Kasumi-1 (cell line): ENCODE measurements at places on chromosomes 6 and 20.

DNA sequence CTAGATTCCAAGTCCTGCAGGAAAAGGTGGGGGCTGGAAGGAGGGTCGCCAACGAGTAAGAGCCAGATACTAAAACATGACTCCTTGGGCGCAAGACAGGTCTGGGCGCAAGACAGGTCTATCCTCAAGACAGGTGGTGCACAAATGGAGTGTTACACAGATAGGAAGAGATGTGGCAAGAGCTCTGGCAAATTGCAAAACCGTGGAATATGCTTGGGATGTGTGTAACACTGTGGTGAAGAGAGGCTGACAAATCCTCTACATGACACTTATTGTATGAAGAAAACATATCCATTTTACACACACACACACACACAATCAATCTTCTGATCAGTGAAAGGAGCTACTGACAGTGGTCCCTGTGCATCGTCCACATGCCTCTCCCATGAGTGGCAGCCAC lies 77.6 kb downstream of the TBC1D7 start:
- DNase-seq: no peak

GRCh38 chr20:42179768-42180167 lies 561.6 kb upstream of the CHD6 start:
- peak; percentile 27 for DNase-seq

DNA sequence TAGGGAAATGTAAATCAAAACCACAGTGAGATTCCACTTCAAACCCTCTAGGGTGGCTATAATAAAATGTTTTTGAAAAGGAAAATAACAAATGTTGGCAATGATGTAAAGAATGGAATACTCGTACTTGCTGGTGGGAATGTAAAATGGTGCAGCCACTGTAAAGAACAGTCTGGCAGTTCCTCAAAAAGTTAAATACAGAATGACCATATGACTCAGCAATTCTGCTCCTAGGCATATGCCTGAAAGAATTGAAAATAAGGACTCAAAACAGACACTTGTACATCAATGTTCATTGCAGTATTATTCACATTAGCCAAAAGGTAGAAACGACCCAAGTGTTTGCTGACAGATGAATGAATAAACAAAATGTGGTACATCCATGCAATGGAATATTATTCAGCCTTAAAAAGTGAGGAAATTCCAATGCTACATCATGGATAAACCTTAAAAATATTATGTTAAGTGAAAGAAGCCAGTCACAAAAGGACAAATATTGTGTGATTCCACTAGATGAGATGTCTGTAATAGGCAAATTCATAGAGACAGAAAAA lies 10.2 kb upstream of the RNF114 start:
- DNase-seq: no peak

- no peak for DNase-seq
Measured at GRCh38 chr6:118559659-118560058, 11.6 kb downstream of the PLN start.

- DNase-seq: no peak
Measured at GRCh38 chr6:150685860-150686259, 86.2 kb downstream of the PLEKHG1 start.

GRCh38 chr20:57656252-57656820 lies 36.1 kb upstream of the ZBP1 start:
- DNase-seq: no peak

- peak; percentile 77 for DNase-seq
Measured at GRCh38 chr6:31725502-31726350, 2.6 kb downstream of the MPIG6B start.

- no peak for DNase-seq
Measured at GRCh38 chr6:44829836-44830235, 442.3 kb downstream of the CDC5L start.

GRCh38 chr20:33826270-33826897 lies 15.2 kb downstream of the CHMP4B start:
- DNase-seq: no peak

- no peak for DNase-seq
Measured at GRCh38 chr6:141164042-141164743, 968.5 kb upstream of the GJE1 start.

GRCh38 chr6:89975991-89976693 lies 81.9 kb downstream of the GJA10 start:
- no peak for DNase-seq

- DNase-seq: no peak
Measured at GRCh38 chr6:148472171-148473105, 129.8 kb downstream of the SASH1 start.

- DNase-seq: no peak
Measured at GRCh38 chr6:44235269-44235668, 11.6 kb upstream of the HSP90AB1 start.

- DNase-seq: no peak
Measured at GRCh38 chr20:58150772-58151171, 77.7 kb downstream of the ANKRD60 start.

DNA sequence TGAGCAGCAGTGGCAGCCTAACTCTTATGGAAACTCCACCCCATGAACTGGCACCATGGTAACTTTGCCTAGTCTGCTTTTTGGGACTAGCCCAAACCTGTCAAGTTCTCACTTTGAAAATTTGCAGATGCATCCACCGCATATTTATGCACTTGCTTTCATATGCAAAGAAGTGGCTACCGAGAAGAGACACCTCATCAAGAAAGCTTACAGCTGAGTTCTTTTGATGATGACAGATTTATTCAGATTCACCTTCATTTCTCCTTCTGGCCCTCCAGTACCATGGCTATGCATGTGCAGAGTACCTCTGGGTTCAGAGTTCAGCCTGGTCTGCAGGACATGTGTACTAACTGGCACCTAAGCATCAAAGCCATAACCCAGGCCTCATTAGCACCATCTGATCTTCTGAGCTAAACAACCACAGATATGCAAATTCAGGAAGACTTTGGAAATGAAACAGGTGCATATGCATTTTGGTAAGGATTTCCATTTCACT lies 154.3 kb upstream of the TENT5A start:
- DNase-seq: no peak

DNA sequence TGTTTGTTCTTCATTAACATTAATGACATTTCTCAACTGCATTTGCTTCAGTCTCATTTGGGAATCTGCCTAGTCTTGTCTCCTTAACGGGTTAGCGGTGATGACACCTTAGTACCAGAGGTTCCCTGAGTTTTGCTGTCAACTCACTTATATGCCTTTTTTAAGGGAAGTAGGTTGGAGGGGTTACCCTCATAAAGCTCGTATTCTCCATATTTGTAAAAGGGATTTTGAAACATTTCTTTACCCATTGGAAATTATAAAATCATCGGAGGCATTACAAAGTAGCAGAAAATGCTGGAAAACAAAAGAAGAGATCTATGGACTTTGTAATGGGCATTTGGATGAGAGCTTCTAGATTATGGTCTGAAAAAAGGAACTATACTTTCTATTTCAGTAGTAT lies 88.7 kb upstream of the PRDM1 start:
- DNase-seq: no peak
